Brain microvascular endothelial cell (primary cell): ENCODE measurements at places on chromosomes 6 and 20.

- no peak for DNase-seq
Measured at GRCh38 chr6:113882336-113883022, 25.3 kb downstream of the MARCKS start.

DNA sequence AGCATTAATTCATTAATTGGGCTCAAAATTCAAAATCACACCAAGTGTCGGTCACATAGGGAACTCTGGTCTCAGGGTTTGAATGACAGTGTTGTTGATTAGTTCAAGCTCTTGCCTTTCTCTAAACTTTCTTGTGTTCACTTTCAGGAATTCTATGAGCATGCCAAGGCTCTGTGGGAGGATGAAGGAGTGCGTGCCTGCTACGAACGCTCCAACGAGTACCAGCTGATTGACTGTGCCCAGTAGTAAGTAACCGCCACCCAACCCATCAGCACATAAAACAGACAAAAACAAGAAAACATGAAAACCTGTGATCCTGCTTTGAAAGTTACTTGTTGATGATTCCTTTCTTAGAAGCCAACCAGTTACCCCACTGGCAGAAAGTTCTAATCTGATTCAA, 52.7 kb downstream of the GNAS start:
- no peak for DNase-seq

DNA sequence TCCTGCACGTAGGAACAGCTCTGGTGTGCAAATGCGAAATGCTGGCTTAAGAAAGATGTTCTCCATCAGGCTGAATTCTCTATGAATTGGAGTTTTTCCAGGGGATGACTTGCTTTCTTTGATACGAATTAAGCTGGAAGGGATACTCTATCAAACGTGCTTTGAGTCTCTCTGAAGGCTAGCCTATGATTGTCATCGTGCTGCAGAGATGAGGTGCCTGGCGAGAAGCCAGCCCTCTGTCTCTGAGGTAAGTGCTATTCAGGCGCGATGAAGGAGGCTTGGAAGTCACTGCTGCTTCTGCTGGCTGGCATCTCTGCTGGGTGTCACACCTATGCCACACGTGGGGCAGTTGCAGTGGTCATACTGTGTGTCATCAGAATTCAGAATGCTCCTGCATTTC, 223.7 kb downstream of the TAF4 start:
- no peak for DNase-seq

- DNase-seq = no peak
Measured at GRCh38 chr20:12264711-12265110, 347.0 kb downstream of the BTBD3 start.

DNA sequence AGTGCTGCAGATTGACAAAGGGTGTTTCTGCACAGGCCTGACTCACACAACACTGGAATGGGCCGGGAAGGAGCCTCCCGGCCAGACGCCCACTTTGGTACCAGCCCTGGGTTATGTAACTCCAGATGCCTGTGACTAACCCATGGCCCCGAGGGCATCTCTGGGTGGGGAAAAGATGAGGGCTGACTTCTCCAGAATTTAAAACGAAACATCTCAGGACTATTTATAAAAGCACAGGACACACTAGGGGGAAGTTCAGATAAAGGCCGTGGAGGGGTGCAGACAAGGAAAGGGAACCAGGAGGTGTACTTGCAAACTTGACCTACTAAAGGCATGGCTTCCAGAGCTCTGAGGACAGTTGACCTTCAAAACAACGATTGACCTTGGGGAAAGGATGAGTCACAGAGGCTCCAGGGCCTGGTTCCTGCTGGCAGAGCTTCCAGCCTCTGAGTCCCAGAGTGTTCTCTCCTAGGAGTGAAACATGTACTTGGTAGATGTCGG, 196.9 kb downstream of the NFATC2 start:
- no peak for DNase-seq

DNA sequence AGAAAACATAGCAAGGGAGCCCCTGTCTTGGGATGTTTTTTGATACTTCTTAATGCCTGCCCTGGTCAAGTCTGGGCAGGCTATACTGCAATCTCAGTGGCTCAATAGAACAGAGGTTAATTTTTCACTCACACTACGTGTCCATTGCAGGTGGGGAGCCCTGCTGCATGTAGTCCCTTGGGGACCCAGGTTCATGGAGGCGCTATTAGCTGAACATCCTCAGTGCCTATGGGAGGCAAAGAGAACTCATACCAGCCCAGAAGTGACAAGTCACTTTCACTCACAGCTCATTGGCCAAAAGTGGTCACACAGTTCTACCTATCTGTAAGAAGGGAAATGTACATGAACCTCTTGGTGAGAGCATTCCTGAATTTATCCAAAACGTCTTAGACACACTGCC, 23.2 kb downstream of the CGA start:
- no peak for DNase-seq

- DNase-seq = no peak
Measured at GRCh38 chr6:10163203-10163962, 251.5 kb downstream of the TFAP2A start.

- DNase-seq = no peak
Measured at GRCh38 chr6:131003488-131004386, 59.3 kb downstream of the EPB41L2 start.
